Large intestine (tissue), 12 donors: ENCODE measurements at places on chromosomes 4 and X. TPM values are rescaled to one million over a fixed set of nuclear protein-coding genes. Genes with fewer than 3 reads are reported as not detected.

- peak; percentile 98 for DNase-seq
Observed at GRCh38 chr4:10018818-10019461, 2.4 kb downstream of the SLC2A9 start.

- no peak for DNase-seq
Observed at GRCh38 chrX:120774606-120775005, 101.1 kb downstream of the CT47B1 start.

DNA sequence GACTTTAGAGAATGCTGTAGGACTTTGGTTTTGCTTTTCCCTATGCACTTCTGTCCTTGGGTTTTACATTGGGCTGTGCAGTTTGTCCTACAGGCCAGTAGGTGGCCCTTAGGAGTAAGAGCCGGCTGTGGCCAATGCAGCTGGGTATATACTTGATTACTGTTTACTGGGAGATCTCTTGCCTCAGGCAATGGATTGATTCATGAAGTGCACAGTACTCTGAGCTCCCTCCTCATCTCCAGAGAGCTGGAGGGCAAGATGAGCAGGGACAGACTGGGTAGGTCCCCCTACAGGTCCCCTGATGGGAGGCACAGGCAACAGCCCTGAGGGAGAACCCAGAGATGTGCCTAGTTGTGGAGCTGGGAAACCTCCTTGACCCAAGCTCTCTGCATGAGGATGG is 103.8 kb upstream of the QRFPR start:
- DNase-seq, result peak; percentile 20

DNA sequence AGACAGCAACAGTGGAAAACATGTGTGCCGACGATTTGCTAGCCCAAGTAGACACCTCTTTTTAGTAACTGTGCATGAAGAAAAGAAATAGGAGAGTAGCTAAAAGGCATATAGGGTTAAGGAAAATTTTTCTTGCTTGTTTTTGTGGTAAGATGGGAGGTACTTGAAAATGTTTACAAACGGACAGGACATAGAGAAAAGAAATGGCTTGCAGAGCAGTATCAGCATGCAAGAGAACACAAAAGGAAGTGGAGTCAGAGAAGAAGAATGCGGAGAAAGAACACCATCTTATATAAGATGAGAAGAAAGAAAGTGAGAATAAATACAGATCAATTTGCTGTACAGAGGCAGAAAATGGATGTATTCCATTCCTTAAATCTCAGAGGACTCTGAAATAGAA is 263.7 kb upstream of the ETNPPL start:
- DNase-seq, result no peak

GRCh38 chr4:183602557-183603027 is 56.4 kb downstream of the RWDD4 start:
- DNase-seq, result no peak

ADH5 gene
- polyA plus RNA-seq, result 183 TPM

SHROOM3 gene
- polyA plus RNA-seq, result 27.8 TPM
